ENCODE measurements at places on chromosomes 4 and X. TPM values are rescaled to one million over a fixed set of nuclear protein-coding genes. Genes with fewer than 3 reads are reported as not detected.

Gene GABRB1
- total RNA-seq, result not detected

Gene SH3BP2
- 92.6 TPM for total RNA-seq

Gene CLIC2
- 1.9 TPM for total RNA-seq

Gene S100P
- total RNA-seq, result 15.7 TPM

Gene HHIP
- total RNA-seq, result not detected

Gene HAND2
- total RNA-seq, result not detected

Gene FABP2
- not detected for total RNA-seq

Gene SHROOM4
- not detected for total RNA-seq

Gene PAK3
- not detected for total RNA-seq

Gene LSM6
- 25.8 TPM for total RNA-seq

Gene RAI2
- not detected for total RNA-seq

Gene CTAG2
- not detected for total RNA-seq

Gene SSX4
- not detected for total RNA-seq

Gene GLRA2
- total RNA-seq, result not detected

Gene PHOX2B
- total RNA-seq, result not detected

Gene MAGT1
- total RNA-seq, result 61.1 TPM

Gene MAP3K15
- total RNA-seq, result not detected

Gene YY2
- 0.66 TPM for total RNA-seq

Gene MAML3
- total RNA-seq, result 3.3 TPM

Gene CXCL13
- not detected for total RNA-seq

Gene CLCN4
- total RNA-seq, result 0.11 TPM

Gene TCEAL6
- not detected for total RNA-seq

Gene TBC1D25
- 25.1 TPM for total RNA-seq

Gene FRAS1
- total RNA-seq, result not detected

Gene GIMD1
- not detected for total RNA-seq

Gene KCNIP4
- not detected for total RNA-seq

Gene SLC26A1
- total RNA-seq, result 0.16 TPM

Data from naive thymus-derived CD4-positive, alpha-beta T cell (primary cell).